Activated CD8-positive, alpha-beta memory T cell treated with anti-CD3 and anti-CD28 coated beads, Interleukin-2, amount 50 U/mL, for 48 hours (primary cell): ENCODE measurements at places on chromosomes 2 and 18.

- DNase-seq, result no peak
Observed at GRCh38 chr2:155161314-155161713, 462.8 kb downstream of the KCNJ3 start.

GRCh38 chr18:34977838-34978532 is 63.2 kb upstream of the MAPRE2 start:
- DNase-seq, result peak; percentile 81

DNA sequence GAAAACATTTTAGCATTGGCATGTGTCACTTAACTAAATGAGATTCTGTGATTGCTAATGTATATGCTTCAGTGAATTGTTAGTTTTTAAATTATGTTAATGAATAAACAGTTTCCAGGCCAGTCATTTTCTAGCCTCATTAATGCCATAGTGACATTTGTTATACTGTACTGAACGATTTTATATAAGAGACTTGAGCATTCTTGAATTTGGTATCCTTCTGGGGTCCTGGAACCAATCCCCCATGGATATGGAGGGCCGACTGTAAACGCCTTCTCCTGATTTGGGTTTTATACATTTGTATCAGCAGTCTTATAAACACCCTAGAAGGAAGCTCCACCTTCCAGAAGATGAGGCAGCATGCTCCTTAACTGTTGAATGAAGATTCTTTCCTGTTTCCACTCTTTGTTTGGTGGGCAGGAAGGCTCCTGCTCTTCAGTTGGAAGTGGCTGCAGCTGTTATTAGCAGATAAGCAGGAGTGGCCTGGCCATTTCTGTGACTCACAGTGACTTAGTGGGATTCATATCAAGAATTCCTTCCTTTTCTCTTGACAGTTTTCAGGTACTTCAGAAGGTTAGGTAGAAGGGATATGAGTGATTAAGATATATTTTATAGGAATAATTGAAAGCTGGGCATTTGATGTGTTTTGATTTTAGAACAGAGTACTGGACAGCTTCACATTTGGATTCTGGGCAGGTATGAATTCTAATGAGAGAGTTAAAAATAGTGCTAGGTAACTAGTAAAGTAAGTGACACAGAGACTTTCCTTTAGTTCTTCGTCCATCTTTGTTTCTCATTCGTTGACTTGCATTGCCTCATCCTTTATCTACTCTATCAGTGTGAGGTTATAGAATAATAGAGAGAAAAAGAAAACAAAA is 124.9 kb downstream of the PLCL1 start:
- DNase-seq, result no peak

GRCh38 chr2:101820519-101820918 is 123.0 kb downstream of the MAP4K4 start:
- DNase-seq, result no peak

- DNase-seq, result no peak
Observed at GRCh38 chr18:49645841-49646351, 84.0 kb downstream of the LIPG start.

GRCh38 chr2:9574331-9574730 is 18.7 kb upstream of the ADAM17 start:
- no peak for DNase-seq

DNA sequence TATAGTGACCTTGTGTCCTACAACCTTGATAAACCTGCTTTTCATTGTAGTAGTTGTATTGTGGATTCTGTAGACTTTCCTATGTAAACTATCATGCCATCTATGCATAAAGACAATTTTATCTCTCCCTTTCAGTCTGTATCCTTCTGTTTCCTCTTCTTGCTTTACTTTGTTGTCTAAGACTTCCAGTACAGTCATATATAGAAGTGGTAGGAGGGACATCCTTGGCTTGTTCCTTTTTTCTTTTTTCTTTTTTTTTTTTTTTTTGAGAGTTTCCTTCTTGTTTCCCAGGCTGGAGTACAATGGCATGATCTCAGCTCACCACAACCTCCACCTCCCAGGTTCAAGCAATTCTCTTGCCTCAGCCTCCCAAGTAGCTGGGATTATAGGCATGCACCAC is 39.7 kb downstream of the UBE2F start:
- DNase-seq, result no peak

- DNase-seq, result no peak
Observed at GRCh38 chr2:203586206-203586605, 51.1 kb upstream of the RAPH1 start.

GRCh38 chr2:69253611-69254301 is 133.3 kb downstream of the GFPT1 start:
- DNase-seq, result no peak

DNA sequence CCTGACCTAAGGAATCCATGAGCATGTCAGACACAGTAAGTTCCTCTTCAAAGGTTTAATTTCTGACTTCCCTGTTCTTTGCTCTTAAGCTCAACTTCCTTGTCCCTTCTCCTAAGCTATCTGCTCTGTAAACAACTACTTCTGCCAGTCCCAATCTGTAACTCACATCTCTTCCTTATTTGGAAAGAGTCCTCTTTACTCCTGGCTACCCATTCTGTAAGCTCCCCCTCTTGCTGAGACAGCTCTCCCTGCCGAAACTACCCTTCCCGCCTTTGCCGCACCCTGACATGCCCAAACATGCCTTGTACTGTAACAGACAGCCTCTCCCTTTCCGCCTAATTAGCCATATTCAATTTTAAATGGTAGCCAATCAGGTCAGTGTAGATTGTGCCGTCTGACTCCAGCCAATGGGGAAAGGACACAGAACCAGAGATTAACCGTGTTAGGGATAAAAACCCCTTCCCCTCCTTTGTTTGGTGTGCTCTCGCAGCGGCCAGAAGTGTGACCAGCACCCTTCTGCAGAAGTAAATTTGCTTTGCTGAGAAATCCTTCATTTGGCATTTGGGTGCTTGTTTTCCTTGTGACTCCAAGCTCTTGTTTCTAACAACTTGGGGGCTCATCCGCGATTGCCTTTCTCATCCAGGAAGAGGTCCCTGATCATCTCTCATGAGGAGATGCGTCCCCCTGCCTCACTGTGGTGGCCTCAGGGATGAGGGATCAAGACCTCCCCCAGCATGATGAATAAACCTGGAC is 49.0 kb downstream of the PIAS2 start:
- no peak for DNase-seq

- DNase-seq, result peak; percentile 75
Observed at GRCh38 chr2:174697255-174697654, 67.0 kb downstream of the CHRNA1 start.

GRCh38 chr2:147355706-147356105 is 489.1 kb upstream of the ACVR2A start:
- DNase-seq, result no peak

- peak; percentile 84 for DNase-seq
Observed at GRCh38 chr2:64945973-64946768, 43.0 kb upstream of the SLC1A4 start.

- no peak for DNase-seq
Observed at GRCh38 chr2:170747921-170748320, 22.3 kb upstream of the ERICH2 start.

DNA sequence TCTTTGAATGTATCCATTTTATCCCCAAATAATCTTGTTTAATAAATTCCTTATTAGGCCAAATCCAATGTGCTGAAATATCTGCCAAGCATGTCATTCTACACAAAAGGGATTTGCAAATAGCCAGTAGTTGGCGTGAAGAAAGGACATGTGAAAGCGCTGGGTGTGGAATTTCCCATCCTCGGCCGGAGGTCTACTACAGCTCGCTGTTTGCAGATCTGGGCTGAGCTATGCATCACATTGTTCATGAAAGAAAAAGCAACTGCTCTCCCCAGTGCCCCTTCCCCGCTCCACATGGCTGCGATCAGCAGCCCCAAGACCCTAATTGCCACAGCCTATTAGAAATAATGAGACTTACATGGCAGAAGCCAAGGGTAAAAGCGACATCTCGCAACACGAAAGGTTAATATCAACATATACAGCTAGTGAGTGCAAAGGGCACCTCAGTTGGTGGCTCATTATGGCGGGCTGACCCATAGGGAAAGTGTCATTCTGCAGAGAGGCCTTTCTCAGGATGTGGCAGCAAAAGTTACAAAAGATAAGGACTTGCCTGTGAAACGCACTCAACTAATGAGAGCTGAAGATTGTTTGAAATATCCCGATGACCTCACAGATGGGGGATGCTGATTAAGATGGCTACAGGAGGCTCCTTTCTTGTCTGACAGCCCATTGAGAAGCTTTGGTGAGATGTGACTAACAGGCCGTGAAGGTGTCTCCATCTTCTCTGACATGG is 126.9 kb upstream of the CYP1B1 start:
- DNase-seq, result no peak
